ENCODE measurements at places on chromosomes 4 and X.

GRCh38 chrX:39067866-39068265 lies 266.6 kb downstream of the MID1IP1 start:
- no peak for DNase-seq

DNA sequence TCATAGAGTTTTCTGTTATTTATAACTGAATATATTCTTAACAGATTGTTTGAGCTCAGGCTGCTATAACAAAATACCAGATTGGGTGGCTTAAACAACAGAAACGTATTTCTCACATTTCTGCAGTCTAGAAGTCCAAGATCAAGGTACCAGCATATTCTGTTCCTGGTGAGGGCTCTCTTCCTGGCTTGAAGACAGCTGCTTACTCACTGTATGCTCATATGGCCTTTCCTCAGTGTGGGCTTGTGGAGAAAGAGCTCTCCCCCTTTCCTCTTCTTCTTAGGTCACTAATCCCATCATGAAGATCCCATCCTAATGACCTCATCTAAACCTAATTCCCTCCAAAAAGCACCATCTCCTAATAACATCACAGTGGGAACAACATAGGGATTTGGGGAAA lies 117.8 kb downstream of the RASGEF1B start:
- DNase-seq, result no peak

DNA sequence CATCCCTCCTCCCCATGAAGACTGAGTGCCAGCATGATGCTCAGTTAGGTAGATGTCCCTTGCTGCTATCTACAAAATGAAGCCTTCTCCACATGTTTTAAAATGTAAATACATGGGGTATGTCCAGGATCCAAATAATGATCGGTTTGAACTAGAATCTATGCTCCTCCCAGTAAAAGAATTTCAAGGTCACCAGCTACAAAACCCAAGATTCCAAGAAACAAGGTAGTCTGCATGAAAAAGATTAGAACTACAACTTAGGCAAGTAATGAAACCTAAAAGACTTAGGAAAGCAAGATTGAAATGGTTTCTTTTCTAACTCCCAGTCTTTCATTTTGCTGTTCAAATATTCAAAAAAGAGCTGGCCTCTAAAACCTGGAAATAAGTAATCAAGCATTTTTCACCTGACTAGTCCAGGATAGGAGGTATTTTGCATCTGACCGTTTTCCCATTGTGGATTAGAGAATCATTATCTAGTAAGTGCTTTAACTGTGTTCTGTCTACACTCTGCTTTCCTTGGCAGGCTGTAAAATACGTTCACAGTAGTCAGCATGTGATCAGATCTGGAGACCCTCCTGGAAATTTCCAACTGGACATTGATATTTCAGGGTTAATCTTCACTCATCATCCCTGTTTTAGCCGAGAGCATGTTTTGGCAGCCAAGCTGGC lies 57.4 kb downstream of the CC2D2A start:
- DNase-seq, result no peak

DNA sequence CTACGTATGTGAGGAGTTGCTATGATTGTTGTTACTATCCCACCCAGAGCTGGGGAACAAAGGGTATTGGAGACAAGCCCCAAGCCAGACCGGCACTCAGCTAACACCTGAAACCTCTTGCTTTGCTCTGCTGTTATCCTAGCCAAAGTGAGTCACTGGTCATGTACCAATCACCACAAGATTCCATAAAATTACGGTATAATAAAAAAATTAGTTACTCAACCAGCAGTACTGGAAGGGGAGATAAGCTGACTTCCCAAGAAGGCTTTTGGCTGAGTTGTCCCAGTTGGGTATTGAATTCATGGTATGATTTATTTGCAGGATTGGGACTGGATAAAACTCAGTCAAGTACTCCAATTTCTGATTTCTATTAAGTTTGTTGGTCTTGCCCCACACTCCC lies 5.3 kb downstream of the EDA2R start:
- DNase-seq, result no peak

DNA sequence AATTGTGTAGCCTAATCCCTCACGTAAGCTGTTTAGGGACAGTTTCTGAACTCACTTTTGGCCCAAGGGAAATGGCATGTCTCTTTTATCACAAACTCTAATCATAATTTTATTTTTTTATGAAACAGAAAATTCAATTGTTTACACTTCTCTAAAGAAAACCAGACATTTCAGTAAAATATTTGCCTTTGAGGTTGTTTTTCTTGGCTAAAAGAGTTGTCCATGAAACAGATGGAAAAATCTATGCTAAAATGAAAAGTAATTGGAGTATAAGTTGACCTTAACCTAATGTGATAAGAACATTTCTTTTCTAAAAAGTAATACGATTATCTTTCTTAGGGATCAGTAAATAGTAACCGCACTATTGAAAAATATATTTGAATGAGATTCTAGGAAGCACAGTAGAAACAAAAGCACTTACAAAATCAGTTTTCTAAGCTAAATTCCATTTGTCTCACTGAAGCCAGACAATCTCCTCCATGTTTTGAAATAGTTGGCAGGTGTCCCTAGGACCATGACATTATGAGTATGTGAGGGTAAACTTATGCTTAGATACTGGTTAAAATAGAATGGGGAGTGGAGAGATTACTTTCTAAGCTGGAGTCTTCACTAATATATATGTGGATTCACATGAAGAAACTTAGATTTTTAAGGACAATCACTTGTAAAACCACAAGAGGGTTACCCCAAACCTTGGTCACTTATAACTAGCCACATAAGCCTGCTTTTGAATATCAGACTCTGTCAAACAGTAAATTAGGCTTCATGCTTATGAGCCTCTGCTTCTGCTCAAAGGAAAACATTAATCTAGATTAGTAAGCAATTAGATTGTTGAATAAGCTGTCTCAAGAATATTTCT lies 20.1 kb upstream of the TET2 start:
- DNase-seq, result no peak

- DNase-seq, result no peak
These were observed 2019.2 kb upstream of the ADGRL3 start for GRCh38 chr4:59180969-59181368.

- DNase-seq, result no peak
These were observed 37.8 kb downstream of the DGKK start for GRCh38 chrX:50432829-50433289.

GRCh38 chr4:173282626-173283025 lies 51.5 kb downstream of the HMGB2 start:
- DNase-seq, result no peak

- no peak for DNase-seq
These were observed 4.5 kb downstream of the VEGFC start for GRCh38 chr4:176788248-176788647.

DNA sequence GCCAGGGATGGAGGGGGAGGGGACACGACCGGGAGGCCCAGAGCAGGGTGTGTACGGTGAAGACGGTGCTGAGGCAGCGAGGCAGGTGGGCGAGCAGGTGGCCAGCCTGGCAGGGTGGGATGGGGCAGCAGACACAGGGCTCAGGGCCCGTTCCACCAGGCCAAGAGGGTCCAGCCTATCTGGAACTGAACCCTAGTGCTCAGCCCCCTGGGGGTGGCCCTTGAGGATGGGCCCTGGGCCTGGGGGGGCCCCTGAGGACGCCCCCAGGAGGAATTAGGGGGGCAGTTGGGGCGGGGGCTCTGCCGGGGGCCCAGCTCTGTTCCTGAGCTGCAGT lies 3.0 kb upstream of the HGFAC start:
- no peak for DNase-seq

- DNase-seq, result no peak
These were observed 142.7 kb upstream of the MAP3K15 start for GRCh38 chrX:19658030-19658429.

GRCh38 chrX:23387550-23388184 lies 53.0 kb downstream of the PTCHD1 start:
- no peak for DNase-seq

DNA sequence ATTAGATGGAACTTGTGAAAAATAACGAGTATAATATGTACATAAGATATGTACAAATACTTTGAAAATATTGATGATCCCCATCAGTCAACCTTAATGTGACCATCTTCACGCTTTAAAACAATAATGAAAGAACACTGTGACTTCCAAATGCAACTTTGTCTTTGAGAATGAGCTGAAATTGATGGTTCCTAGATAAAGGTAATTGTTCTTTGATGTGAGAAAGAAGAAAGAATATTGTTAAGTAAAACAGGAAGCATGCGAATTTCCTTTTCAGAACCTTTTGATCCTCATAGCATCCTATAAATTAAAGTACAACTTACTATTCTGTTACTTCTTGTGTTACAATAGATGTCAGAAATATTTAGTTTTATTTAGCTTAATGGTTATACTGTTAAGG lies 22.2 kb downstream of the IL2 start:
- DNase-seq, result no peak

GRCh38 chrX:44234541-44234940 lies 108.9 kb downstream of the EFHC2 start:
- DNase-seq, result no peak

DNA sequence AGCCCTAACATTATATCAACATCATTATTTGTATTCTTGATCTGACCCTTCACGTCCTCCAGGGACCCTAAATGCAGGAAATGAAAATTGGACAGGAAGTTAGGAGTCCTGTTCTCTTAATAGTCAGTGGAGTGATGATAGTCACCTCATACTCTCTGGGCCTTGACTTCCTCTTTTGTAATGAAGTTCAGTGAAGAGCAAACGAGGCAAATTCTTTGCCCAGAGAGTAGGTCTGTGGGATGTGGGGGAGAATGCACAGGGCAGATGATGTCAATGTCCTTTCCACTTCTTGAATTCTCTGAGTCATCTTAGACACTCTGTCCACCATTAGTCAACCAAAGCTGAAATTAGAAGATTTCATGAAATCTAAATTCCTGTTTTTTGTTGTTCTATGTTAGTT lies 17.1 kb upstream of the GPRIN3 start:
- DNase-seq, result no peak

- DNase-seq, result no peak
These were observed 267.1 kb downstream of the PAPSS1 start for GRCh38 chr4:107452717-107453630.

- DNase-seq, result no peak
These were observed 22.3 kb downstream of the GAK start for GRCh38 chr4:909821-910220.

- DNase-seq, result no peak
These were observed 36.5 kb downstream of the EFNB1 start for GRCh38 chrX:68865300-68865699.

- no peak for DNase-seq
These were observed 21.1 kb upstream of the SORBS2 start for GRCh38 chr4:185833055-185833598.

DNA sequence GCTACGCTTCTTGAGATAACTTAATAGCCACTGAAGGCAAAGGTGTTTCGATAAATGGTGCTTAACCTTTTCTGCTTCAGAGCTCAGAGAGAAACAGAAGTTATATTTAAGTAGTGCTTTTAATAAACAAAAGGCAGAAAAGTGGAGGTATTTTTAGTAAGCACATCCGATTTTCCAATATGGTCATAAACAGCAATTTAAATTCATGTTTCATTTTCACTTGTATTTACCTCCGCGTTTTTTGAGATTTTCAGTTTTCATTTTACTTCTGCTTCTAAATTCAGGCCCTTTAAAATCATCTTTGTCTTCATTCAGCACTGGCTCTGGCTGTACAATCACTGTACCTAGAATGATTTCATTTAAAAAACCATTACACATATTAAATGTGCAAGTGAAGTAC lies 92.4 kb downstream of the ATRX start:
- no peak for DNase-seq

- no peak for DNase-seq
These were observed 258.2 kb downstream of the PPP1R2C start for GRCh38 chrX:42519666-42520231.

DNA sequence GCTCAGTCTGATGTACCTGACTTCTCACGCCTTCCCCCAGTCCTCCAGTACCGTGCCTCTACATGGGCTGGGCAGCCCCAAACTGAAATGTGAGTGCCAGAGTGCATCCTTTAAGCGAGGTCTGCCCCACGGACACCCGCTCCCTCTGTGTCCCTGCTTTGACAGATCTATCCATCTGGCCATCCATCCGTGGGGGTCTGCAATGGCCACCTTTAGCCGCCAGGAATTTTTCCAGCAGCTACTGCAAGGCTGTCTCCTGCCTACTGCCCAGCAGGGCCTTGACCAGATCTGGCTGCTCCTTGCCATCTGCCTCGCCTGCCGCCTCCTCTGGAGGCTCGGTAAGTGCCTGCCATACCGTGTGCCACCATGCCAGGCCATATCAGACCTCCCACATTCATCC lies 827 bp downstream of the PORCN start:
- no peak for DNase-seq

DNA sequence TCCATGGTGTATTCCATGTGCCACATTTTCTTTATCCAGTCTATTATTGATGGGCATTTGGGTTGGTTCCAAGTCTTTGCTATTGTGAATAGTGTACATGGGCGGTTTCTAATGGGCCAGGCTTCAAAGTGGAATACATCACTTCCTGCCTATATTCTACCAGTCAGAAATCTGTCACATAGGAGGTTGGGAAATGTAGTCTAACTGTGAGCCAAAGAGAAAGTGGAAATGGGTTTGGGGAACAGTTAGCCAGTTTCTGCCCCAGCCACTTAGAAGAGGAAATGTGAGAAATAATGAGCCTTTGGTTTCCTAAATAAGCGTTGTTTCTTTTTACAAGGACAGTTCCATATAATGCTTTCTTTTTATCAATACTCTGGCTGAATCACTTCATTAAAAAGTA lies 85.1 kb upstream of the AP1S2 start:
- DNase-seq, result no peak

- DNase-seq, result no peak
These were observed 146.3 kb upstream of the LCORL start for GRCh38 chr4:18167831-18168230.

DNA sequence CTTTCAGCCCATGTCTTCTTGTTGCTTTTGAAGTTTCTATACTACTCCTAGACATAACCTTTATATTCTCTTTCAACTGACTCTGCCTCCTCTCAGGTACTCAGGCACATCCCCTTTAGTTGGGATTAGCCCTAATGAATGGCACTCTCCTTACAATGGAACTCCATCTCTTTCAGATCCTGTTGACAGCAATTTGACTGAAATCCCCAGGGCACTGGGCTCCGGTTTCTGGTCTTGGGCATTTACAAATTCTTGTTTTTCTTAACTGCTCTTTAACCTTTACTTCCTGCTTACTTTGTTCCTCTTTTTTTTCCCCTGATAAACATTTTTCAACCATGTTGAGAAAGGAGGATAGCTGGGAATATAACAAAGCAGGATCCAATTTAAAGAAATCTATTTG lies 68.9 kb downstream of the ENOX2 start:
- DNase-seq, result no peak

DNA sequence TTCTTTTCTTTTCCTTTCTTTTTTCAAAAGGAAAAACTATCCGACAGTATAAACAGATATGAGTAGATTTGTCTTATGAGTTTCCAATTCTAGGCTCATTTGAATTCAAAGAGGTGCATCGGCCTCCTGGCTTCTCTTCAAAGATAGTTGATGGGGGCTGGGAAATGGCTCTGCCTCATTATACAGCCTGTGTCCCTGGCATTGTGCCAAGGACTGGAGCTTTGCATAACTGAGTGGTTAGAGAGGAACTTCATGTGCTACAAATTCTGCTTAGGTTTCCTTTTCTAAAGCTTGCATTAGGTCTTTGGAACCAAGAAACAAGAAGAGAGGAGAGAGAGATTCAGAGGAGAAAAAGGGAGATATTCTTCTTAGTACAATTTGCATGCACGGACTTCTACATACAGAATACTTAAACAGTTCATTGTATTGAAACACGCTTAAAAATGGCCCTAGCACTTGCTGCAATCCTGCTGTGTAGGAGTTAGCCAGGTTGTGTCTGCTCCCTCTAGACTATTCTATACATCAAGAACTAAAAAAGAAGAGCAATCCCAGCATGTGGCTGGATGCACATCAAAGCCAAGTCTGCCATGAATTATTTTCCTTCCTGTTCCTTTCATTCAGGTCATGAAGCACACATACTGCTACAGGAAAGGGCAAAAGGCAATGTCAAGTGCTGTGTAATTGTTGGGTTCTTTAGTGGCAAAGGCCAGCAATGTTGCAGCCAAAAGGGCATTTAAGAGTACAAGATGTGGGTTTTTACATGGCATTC lies 70.9 kb downstream of the INTS12 start:
- DNase-seq, result no peak

Measured in activated CD4-positive, CD25-positive, alpha-beta regulatory T cell treated with anti-CD3 and anti-CD28 coated beads, Interleukin-2, amount 50 U/mL, for 72 hours (primary cell).